ENCODE measurements at places on chromosomes 3 and 15.
A peak's percentile ranks its signal among the peaks of the same experiment; 100 is the strongest.

GRCh38 chr3:55160241-55160983 is 232.6 kb upstream of the LRTM1 start:
- no peak for DNase-seq

GRCh38 chr3:122598151-122598550 is 20.7 kb downstream of the PARP15 start:
- DNase-seq: no peak

DNA sequence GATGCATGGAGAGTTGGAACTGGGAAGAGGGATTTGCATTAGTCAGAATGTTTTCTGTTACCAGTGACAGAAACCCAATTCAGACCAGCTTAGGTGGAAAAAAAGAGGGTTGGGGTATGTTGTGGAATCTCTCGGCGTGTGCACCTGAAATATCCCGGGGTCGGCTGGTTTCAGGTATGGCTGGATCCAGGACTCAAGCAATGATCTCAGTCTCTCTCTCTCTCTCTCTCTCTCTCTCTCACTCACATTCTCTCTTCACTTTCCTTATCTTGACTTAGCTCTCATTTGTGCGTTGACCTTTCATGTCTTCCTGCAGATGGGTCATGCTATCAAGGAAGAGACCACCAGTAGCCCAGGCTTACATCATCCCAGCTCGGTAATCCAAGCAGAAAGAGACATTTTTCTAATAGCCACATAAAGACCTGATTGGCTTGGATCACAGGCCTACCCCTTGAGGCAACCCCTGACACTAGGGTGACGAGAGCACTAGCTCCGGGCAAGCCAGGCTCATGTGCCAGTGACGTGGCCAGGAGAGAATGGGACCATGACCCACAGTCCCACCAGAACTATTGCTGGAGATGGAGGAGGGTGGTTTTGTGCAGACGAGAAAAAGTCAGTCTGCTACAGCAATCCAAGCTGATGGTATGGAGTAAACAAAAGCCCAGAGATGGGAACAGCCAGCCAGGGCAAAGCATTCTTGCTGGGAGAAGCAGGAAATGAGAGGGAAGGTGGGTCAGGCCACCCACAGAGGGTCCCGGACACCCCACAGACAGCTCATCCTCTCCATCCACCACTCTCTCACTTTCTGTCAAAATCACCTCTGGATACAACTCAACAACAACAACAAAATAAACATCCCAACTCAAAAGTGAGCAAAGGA is 91.7 kb downstream of the CHSY1 start:
- no peak for DNase-seq

GRCh38 chr3:44969828-44970179 is 6.2 kb downstream of the ZDHHC3 start:
- DNase-seq: no peak

DNA sequence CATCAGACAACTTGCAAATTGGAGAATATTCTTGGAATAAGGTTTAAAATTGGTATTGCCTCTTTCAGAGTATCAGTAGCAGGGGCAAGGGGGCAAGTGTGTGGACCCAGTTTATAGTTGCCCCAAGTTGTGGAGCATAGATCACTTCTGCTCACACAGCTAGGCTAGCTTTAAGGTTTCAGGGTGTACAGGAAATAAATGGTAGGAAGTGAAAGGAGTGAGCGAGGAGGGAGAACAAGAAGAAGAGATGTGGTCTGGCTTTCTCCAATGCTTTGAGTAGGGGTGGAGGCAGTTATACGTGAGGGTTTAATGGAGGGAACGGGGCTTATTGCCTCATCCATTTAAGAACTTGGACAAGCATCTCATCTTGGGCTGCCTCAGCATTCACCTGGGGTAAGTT is 290.0 kb upstream of the CFAP20DC start:
- DNase-seq: no peak

DNA sequence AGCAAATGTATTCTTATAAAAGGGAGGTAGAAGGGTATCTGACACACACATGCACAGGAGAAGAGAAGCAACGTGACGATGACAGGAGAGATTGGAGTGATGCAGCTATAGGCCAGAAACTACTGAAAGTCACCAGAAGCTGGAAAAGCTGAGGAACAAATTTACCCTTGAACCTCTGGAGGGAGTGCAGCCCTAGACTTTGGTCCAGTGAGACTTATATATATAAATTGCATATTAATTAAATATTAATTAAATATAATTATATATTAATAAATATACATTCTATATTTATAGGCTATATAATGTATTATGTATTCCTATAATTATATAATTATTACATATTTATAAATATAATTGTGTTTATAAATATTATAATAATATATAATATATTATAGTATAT is 96.5 kb upstream of the LMCD1 start:
- no peak for DNase-seq

DNA sequence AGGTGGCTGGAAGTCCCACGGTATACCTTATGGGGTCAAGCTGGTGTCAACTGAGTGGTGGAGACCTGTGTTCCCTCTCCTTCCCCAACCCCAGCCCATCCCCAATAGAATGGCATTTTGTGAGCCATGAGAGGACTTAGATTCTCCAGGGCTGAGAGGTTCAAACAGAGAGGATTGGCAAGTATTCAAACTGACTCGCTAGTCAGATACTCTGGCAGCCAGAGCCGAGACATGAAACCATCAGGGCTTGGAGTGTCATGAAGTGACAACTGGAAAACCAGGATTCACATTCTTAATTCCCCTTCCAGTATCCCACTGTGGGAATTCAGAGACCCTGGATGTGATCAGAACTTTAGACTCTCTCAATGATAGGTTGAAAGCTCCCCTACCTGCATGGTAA is 159.4 kb upstream of the SNTN start:
- DNase-seq: no peak

GRCh38 chr15:99486371-99487336 is 79.1 kb upstream of the MEF2A start:
- peak; percentile 86 for DNase-seq

DNA sequence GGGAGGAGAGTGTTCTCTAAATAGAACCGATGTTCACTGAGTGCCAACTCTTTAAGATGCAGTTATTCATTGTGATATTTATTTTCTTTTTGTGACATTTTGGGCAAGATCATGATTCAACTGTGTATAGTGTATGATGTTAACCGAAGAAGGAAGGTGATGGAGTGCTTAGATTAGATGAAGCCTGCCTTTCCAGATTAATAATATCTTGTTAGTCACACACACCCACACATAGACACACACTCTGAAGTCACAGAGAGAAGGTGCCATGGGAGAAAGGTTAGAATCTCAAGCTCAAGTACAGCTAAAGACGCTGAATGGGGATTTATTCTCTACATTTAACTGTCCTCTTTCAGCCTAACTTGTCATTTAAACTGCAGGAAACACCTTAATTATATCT is 77.0 kb downstream of the SLC9A9 start:
- no peak for DNase-seq

DNA sequence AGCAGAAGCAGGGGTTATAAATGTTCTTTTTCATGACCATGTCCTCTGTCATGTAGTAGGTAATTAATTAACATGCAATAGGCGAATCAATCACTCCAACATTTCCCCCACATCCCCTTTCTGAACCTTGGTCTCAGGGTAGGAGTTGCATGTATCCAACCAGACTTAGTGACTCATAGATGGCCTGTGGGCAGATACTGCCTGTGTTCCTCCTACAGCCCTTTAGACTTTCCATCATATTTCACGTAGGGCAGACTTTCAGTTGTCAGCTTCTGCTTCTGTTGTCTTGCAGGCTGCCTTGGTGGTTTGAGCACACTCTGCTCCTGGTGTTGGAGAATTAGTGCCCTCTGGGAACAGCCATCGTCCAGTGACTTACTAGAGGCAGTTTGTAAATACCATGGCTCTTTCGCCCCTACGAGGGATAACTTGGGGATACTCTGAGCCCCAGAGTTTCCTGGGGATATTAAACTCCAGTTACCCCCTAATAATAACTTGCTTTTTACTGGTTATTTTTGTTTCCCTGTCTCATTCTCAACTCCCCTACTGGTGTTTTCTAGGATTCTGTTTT is 244.4 kb downstream of the EDEM1 start:
- DNase-seq: no peak

DNA sequence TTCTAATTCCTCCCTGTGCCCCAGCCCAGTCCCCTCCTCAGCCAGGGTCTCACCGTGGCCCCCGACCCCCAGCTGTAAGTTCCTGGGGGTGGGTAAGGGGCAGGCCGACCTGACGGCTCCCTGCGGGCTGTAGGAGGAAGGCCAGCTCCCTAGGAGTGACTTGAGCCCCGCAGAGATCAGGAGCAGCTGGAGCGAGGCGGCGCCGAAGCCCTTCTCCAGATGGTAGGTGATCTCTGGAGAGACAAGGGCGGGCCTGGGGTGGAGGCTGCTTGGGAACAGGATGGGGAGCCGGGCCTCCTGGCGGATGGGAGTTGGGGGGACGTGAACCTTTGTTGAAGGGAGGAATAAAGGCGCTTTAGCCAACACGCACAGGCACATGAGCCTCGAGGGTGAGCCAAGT is 4.2 kb downstream of the SLC28A1 start:
- DNase-seq: no peak

- DNase-seq: no peak
Observed at GRCh38 chr3:41601404-41601987, 360.4 kb downstream of the ULK4 start.

- peak; percentile 81 for DNase-seq
Observed at GRCh38 chr15:68559345-68560310, 19.2 kb upstream of the CORO2B start.

DNA sequence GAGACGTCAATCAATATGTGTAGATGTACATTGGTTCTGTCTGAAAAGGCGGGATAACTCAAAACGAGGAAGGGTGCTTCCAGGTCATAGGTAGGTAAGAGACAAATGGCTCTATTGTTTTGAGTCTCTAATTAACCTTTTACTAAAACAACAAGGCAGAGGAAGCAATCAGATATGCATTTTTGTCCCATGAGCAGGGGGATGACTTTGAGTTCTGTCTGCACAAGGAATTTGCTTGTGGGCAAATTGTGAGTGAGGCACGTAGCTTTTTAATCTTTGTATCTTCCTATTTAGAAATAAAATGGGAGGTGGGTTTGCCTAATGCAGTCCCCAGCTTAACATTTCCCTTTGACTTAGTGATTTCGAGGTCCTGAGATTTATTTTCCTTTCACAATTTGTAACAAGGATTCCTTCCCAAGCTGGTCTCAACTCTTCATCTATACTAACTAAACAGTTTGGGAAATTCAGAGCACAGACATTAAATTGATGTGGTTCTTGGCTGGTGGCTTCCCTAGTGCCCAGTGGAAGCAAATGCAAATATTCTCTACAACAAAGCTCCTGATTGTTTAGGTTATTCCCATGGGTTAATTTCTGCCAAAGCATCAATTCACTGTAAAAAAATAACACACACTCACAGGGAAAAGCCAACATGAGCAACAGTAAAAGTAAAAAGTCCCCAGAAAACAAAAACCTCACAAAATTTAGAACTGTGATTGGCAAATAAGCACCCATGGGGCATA is 738.8 kb upstream of the SGO1 start:
- DNase-seq: no peak

DNA sequence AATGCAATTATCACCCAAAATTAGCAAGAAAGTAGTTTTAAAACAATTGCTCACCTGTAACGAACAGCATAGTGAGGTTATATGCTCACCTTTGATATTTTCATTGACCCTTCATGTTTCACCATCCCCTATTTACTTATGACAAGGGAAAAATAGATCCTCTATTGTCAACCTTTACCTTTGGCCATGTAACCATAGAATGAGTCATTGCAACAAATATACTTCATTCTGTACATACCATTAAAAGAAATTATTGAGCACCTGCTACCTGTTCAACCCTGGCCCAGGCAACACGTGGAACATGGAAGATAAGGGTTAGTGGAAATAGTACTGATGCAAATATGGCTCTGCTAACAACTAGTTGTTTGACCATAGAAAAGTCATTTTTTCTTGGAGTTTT is 20.2 kb downstream of the LSAMP start:
- peak; percentile 29 for DNase-seq

DNA sequence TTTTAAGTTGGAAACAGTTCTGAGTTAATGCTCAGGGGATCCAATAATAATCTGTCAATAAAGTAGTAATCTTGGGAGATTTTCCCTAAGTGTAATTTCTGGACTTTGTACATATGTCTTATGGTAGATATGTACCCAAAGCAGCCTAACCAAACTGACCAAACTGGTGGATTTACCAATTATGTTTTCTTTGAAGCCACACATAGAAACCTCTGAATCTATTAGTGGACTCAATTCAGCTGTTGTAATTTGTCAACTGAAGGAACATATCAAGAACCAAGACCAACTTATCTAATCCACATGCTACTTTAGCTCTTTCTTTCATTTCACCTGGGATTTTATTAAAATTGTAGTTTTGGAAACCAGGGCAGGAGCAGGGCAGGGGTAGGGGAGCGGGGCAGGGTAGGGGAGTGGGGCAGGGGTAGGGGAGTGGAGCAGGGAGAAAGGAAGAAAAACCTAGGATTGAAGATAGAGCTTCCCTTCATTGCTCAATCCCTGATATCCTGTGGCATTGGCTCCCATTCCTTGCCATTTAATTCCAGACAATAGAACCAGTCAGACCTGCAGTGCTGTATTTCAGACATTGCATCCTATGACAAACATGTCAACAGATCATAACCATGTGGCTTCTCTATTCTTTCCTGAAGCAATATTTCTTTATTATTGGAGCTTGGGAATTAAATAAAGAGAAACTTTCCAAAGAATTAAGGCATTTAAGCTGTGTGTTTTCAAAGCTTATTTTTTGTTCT is 101.8 kb downstream of the NFKBIZ start:
- no peak for DNase-seq

DNA sequence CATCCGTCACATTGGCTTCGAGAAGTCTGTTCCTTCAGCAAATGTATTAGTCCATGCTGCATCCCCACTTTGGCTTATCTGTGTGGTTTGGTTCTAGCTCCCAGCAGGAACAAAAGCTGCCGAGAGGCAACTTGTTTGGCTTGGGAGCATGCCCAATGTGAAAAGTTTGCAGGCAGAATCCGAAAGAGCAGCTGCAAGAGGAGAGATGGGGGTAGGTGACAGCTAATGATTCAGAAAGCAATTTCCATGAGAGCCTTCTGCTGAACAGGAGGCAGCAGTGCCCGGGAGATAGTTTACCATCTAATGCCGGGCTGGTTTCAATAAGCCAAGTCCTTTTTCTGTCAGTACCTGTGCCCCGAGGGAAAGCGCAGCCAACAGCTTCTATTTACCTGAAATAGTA is 60.2 kb downstream of the GRM7 start:
- no peak for DNase-seq
